Activated naive CD4-positive, alpha-beta T cell treated with anti-CD3 and anti-CD28 coated beads, Interleukin-2, amount 50 U/mL, for 16 hours (primary cell): ENCODE measurements at places on chromosomes 16 and 17.

GRCh38 chr16:89602273-89602951, 11.0 kb upstream of the DPEP1 start:
- peak; percentile 72 for DNase-seq

- no peak for DNase-seq
These were observed 428.0 kb downstream of the CA10 start for GRCh38 chr17:51730303-51731050.

GRCh38 chr16:66116163-66117002, 250.1 kb upstream of the CDH5 start:
- DNase-seq: no peak

DNA sequence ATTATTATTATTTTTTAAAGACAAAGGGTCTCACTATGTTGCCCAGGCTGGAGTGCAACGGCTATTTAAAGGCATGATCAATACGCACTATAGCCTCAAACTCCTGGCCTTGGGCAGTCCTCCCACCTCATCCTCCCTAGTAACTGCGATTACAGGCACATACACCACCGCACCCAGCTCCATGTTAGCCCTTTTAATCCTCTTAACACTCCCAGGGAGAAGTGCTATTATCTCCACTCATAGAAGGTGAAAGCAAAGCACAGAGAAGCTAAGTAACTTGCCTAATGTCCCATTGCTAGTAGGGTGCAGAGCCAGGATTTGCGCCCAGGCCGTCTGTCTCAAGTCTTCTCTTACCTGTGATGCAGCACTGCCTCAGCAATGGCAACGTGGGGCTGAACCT, 5.0 kb downstream of the HAS3 start:
- DNase-seq: no peak

DNA sequence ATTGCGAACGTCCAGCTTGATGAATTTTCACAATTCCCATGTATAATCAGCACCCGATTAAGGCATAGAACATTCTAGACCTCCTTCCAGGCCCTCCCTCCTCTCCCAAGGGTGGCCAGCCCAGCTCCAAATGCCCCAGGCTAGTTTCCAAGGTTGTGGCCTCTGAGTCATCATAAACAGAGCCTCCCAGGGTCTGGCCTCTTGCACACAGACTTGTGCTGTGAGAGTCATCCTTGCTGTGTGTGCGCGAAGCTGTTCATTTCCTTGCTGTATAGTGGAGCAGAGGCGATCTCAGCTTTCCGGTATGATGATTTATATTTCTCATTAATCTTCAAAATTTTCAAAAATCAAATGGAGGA, 20.5 kb upstream of the JPH3 start:
- DNase-seq: no peak
